Natural killer cell (primary cell): ENCODE measurements at places on chromosomes 11 and 22. TPM values are rescaled to one million over a fixed set of nuclear protein-coding genes. Genes with fewer than 3 reads are reported as not detected.

Gene SCN4B
- total RNA-seq: 0.33 TPM

Gene PLAAT3
- total RNA-seq: 32.5 TPM

Gene HARBI1
- 9.9 TPM for total RNA-seq

GRCh38 chr22:48139776-48140175 lies 1377.3 kb downstream of the TBC1D22A start:
- H3K27ac ChIP-seq: no peak overlapping the region
- no peak overlapping the region for H3K4me3 ChIP-seq
- no peak for DNase-seq
- H3K36me3 ChIP-seq: no peaks in the 10 kb centered on the region
- no peaks in the 10 kb centered on the region for H3K27me3 ChIP-seq

GRCh38 chr11:117688255-117688797 lies 108.7 kb downstream of the DSCAML1 start:
- no peaks in the 10 kb centered on the region for H3K27me3 ChIP-seq
- no peaks in the 10 kb centered on the region for H3K4me1 ChIP-seq
- H3K4me3 ChIP-seq: no peak overlapping the region

DNA sequence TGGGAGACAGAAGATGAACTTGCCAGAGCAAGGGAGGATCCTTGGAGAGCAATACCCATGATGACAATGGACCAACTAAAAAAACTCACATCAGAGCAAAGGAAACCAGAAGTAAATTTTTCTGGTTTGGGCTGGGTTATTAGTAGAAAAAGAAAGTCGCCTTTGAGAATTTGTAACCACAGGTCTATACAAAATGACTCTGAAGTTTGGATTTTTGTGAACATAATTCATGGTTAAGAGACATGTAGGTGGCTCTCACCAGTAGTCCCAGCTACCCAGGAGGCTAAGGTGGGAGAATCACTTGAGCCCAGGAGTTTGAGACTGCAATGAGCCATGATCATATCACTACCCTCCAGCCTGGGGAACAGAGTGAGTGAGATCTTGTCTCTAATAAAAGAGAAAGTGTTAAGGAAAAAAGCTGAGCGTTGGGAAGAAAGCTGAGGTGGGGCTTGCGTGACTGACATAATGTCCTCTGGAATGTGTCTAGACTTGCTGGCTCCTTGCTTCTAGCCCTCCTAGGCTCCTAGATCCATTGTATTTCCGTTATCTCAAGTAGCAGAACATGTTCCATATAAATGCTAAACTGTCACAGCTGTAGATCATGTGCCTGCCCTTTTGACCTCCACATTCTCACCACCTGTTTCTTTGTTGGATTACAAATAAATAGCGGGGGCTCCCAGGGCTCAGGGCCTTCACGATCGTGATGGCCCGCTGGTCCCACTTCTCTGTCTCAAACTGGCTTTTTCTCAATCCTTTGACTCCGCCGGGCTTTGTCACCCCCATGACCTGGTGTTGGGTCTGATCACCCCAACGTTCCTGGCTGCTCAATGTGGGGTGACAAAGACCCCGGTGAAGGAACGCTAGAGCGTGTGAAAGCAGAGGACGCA lies 56.2 kb upstream of the SC5D start:
- H3K4me3 ChIP-seq: no peak overlapping the region
- H3K27ac ChIP-seq: no peak overlapping the region
- H3K27me3 ChIP-seq: peaks cover 2% of the 10 kb centered on the region

- H3K36me3 ChIP-seq: no peaks in the 10 kb centered on the region
- no peaks in the 10 kb centered on the region for H3K4me1 ChIP-seq
- no peak overlapping the region for H3K27ac ChIP-seq
- H3K27me3 ChIP-seq: no peaks in the 10 kb centered on the region
- DNase-seq: no peak
Observed at GRCh38 chr11:72491001-72491400, 56.7 kb upstream of the CLPB start.

- H3K4me1 ChIP-seq: peaks cover 22% of the 10 kb centered on the region
- DNase-seq: no peak
- H3K27me3 ChIP-seq: peaks cover 32% of the 10 kb centered on the region
- no peak overlapping the region for H3K4me3 ChIP-seq
Observed at GRCh38 chr11:46914363-46914762, 4.0 kb downstream of the LRP4 start.

DNA sequence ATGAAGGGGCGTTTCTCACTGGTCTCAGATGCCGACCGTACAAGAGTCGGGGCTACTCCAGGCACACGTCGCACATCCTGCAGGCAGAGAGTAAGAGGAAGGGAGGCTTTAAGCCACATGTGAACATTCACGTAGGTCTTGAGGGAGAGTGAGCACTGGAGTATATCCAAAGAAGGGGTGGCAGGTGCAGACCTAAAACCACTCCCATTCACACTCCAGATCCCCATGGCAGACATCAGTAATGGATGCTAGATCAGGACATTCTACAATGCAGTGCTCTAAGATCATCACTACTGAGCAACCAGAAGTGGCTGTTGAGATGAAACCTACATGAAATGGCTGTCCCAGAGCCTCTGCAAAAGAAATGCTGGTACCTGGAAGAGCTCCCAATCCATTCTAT lies 39.0 kb downstream of the WT1 start:
- no peak overlapping the region for H3K4me3 ChIP-seq
- H3K36me3 ChIP-seq: no peaks in the 10 kb centered on the region
- DNase-seq: no peak
- peaks cover 4% of the 10 kb centered on the region for H3K4me1 ChIP-seq
- H3K27ac ChIP-seq: no peak overlapping the region
- no peaks in the 10 kb centered on the region for H3K27me3 ChIP-seq

DNA sequence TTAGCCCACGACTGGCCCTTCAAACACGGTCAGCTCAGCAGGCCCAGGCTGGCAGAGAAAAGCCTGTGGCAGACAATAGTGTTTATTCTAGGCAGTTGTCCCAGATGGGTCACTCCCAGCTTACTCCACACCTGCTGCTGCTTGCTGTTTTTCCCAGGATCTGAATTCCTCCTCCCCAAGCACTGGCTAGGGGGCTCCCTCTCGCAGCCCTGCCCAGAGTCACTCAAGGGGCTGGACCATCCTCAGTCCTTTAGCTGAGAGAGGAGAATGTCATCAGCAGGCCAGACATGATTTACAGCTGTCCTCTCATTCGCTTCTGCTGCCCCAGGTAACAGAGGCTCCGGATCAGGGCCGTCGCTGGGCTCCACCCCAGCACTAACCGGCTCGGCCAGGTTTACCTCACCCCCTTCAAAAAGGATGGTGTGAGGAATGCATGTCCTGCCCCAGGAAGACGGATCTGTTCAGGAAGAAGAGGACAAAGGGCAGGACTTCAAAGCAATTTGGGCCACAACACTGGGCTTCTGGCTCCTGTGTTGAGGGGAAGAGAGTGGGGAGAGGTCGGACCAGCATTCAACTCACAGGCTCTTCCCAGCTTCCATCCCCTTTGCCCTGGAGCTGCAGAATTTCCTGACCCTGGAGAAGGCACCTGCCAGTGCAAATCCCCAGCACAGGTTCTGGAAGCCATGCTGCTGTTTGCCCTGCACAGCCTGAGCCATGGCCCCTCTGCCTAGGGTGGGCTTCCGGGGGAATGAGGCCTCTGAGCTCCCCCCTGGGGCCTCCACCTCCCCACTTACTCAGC lies 59.7 kb upstream of the BARX2 start:
- no peak overlapping the region for H3K4me3 ChIP-seq
- no peak for DNase-seq
- H3K27me3 ChIP-seq: no peaks in the 10 kb centered on the region
- no peak overlapping the region for H3K27ac ChIP-seq

- no peaks in the 10 kb centered on the region for H3K27me3 ChIP-seq
- H3K27ac ChIP-seq: no peak overlapping the region
- H3K36me3 ChIP-seq: no peaks in the 10 kb centered on the region
- no peak overlapping the region for H3K4me3 ChIP-seq
- no peak for DNase-seq
Observed at GRCh38 chr11:59259867-59260475, 47.2 kb upstream of the MPEG1 start.
